ENCODE measurements at places on chromosomes 6 and 20.

DNA sequence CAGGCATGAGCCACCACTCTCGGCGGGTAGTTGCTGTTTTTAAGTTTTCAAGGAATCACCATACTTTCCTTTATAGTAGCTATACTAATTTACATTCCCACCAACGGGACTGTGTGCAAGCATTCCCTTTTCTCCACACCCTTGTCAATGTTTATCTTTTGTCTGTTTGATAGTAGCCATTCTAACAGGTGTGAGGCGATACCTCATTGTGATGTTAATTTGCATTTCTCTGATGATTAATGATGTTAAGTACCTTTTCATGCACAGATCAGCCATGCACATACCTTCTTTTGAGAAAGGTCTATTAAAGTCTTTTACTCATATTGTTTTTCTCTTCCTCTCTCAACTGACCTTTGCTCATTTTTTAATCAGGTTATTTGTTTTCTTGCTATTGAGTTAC, 43.0 kb upstream of the CCND3 start:
- no peak for DNase-seq

DNA sequence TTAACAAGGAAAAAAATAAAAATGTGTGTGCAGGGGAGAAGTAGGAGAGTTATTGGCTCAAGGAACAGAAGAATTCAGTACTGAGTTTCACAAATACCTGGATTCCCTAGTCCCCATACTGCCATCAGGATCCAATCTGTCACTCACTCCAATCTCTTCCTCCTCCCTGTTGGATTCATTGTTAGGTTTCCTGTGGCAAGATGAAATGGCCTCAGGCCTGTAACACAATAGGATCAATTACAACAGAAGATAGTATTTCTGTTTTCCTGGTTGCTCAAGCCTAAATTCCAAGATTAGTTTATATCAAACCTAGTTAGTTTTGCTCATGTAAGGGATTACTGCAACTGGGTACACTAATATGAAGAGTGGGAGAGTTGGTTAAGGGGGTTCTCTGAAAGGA, 24.4 kb downstream of the HCRTR2 start:
- DNase-seq, result no peak

DNA sequence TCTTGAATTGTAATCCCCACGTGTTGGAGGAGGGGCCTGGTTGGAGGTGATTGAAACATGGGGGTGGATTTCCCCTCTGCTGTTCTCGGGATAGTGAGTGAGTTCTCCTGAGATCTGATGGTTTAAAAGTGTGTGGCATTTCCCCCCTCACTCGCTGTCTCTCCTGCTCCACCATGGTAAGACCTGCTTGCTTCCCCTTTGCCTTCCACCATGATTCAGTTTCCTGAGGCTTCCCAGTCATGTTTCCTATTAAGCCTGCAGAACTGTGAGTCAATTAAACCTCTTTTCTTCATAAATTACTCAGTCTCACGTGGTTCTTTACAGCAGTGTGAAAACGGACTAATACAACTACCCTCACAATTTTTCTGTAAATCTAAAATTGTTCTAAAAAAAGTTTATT, 26.8 kb upstream of the FAM184A start:
- DNase-seq, result no peak

DNA sequence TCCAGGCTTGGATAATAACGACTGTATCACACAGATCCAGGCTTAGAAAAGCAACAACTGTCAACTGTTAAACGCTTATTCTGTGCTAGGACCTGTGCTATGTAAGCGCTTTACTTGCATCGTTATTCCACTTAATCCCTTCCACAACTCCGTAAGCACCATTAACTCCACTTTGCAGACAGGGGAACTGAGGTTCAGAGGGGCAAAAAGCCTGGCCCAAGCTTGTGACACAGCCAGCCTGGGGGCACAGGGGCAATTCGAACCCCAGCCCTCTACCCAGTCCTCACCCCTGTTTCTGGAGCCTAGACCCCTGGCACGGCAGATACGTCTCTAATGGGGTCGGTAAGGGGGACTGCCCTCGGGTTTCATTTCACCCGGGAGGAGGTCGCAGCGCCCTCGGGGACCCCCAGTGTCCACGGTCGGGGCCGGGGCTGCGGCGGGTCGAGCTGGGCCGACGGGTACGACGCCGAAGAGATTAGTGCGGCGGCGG, 411 bp downstream of the DSN1 start:
- no peak for DNase-seq

DNA sequence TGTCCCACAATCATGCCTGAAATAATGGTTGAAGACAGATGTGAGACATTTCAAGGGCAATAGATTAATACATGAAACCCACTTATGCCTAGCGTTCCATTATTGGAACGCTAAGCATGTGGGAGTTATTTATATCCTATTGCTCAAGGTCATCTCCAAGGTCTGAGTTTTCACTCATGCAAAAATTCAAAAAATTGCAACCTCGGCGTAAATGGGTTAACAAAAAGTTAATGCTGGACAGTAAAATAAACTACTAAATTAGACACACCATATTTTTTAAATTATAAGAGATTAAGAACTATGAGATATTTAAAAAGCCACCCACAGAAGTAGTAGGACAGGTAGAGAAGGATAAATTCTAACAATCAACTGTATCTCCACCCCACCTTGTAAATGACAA, 98.4 kb downstream of the ESR1 start:
- no peak for DNase-seq
